CD4-positive, alpha-beta T cell treated with Interleukin-6 for 4 hours (primary cell): ENCODE measurements at places on chromosomes 6 and 20.
A peak's percentile ranks its signal among the peaks of the same experiment; 100 is the strongest.

GRCh38 chr6:111767752-111768430 is 105.4 kb downstream of the FYN start:
- peak; percentile 46 for DNase-seq

GRCh38 chr6:148736774-148737412 is 9.9 kb upstream of the UST start:
- no peak for DNase-seq

DNA sequence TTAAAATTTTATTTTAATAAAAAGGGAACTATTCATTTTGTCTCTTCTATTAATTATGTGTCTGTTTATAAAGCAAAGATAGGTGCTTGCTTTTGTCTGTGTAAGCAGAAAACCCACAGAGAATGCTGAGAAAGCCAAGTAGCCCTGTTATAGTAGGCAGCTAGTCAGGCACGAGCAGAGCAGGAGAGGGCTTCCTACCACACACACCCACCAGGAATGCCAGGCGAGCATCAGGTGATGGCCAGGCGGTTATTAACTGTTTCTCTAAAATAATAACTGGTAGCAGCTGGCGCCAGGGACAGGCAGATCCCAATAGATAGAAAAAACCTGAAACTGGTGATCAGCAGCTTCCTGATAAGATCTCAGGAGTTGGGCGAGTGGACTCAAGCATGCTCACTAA is 15.7 kb downstream of the C6orf15 start:
- DNase-seq = no peak

- DNase-seq = no peak
Observed at GRCh38 chr6:34559651-34560365, 3.7 kb upstream of the SPDEF start.

DNA sequence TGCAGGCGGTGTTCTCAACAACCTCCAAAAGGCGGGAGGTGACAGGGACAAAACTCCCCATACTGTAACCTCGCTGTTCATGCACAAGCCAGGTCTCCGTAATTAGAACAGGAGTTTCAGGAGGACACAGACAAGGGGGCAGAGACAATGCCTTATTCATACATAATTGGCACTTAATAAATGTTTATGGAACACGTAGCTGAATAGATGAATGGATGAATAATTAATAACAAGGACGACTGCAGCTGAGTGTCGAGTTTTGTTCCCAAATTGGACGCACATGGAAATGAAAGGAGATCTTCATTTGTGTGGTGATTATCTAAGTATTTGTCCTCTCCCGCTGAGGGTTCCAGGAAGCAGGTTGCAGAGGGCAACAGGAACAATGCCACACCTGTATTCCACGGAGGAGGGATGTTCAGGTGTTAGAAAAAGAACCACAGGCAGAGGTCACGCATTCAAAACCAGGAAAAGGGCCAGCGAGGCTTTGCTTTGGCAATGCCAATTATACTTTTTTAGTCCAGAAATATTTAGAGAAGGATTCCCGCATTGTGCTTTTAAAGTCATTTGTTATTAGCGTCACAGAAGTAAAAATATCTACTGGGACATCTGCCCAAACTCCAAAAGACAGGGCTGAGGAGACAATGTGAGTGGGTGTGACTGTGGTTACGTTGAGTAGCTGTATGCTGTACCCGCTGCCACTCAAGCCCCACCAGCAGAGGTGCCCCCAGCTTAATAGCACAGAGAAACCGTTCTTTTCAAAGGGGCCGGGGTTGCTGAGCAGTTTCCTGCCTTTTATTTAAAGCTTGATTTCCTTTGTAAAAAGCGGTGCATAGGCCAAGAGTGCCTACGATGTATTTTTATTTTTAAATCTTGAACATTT is 123.3 kb downstream of the PXDC1 start:
- DNase-seq = no peak

DNA sequence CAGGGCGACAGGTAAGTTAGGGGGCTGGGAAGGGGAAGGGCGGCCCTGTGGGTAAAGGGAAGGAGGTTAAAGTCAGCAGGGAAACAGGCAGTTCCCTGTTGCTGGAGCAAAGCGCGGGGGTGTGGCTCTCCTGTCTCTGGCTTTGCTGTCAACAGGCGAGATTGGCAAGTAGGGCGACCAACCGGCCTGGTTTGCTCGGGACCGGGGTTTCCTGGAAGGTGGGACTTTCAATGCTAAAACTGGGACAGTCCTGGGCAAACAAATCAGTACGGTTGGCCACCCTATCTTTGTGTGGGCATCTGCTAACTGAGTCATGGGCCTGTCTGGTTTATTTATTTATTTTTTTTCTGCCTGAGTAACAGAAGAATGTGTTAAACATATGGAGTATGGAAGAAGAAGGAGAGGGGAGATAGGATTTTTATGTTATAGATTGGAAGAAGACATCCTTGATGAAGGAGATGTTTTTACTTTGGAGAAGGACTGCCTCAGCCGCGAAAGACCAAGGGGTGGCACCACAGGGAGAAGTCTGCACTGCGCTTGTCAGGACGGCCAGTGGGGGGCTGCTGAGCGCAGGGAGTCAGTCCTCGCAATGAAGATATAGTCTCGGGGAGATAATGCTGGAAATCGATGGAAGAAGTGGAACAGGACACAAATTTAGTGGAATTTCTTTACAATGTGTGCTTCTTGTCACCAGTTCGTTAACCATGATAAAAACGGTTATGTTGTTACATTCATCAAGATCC is 43.4 kb upstream of the ESR1 start:
- peak; percentile 45 for DNase-seq

GRCh38 chr20:54636575-54636974 is 161.2 kb downstream of the DOK5 start:
- DNase-seq = no peak

DNA sequence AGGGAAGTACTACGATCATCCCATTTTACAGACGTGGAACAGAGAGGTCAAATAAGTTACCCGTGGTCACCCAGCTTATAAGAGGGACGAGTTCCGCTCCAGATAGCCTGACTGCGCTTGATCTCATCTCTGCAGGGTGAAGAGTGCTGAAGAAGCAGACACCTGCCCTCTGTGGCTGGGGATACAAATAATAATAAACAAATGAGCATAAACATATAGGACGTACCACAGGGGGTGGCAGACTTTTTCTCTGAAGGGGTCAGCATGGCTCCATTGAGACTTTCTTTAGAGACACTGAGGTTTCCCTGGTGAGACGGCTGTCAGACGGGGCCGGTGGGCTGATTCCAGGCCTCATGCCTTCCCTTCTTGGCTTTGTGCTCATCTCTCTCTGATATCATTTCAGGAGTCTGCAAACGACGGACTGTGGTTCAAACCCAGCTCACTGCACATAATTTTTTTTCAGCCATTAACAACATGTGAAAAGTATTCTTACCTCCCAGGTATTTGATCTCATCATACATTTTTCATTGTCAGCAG is 47.1 kb downstream of the IRF4 start:
- no peak for DNase-seq

- no peak for DNase-seq
Observed at GRCh38 chr6:66032626-66033025, 325.6 kb upstream of the EYS start.

DNA sequence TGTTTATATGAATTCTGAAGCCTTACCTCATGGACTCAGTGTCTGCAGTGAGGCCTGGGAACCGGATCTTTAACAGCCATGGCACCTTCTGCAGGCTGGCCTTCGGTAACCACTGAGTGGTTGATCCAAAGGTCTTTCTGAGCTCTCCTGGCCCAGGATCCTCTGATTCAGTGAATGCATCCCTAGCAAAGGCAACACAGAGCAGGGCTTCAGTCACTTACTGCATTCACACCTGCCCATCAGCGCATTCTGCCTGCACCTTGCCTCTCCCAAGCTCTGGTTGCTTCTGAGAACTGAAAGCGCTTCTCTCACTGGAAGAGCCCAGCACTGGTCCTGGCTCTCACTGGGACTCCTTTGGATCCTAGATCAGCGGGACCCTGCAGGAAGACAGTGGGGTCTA is 8.4 kb upstream of the CST9 start:
- no peak for DNase-seq

DNA sequence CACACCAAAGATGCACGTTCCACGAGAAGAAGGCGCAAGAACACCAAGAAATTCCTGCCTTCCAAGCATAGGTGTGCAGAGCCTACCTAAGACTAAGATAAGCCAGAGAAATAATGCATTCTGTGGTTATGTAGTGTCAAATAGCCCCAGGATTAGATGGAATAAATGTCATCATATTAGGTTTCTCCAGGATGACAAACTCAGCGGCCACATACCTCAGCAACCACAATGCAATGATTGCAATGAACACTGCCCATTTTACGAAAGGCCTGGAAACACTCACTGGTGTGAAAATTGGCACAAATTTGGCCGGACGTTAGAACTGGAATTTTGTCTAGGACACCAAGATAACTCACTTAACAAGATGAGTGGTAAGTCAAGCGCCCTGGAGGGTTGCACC is 129.7 kb downstream of the SLC22A3 start:
- no peak for DNase-seq

DNA sequence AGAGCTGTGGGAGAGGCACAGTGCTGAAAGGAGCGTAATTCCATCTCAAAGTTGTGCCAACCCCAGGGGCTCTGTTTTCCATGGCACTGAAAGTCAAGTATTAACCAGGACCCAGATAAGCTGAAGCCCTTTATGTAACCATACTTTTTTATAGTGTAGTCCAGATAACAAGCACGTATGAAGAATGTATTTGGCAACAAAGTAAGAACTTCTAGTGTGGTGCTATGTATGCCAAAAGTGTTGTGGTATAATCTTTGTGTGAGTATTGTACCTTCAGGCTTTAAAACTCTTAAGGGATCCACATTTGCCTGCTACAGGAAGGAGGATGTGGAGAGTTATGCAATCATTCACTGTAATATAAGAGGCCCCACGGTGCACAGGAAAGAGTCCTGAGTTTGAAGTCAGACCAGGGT is 129.4 kb downstream of the IBTK start:
- DNase-seq = no peak

GRCh38 chr6:27296106-27296783 is 15.8 kb downstream of the POM121L2 start:
- DNase-seq = no peak

GRCh38 chr6:21850691-21851090 is 257.1 kb downstream of the SOX4 start:
- DNase-seq = no peak

GRCh38 chr20:51434580-51435247 is 107.8 kb downstream of the NFATC2 start:
- no peak for DNase-seq

DNA sequence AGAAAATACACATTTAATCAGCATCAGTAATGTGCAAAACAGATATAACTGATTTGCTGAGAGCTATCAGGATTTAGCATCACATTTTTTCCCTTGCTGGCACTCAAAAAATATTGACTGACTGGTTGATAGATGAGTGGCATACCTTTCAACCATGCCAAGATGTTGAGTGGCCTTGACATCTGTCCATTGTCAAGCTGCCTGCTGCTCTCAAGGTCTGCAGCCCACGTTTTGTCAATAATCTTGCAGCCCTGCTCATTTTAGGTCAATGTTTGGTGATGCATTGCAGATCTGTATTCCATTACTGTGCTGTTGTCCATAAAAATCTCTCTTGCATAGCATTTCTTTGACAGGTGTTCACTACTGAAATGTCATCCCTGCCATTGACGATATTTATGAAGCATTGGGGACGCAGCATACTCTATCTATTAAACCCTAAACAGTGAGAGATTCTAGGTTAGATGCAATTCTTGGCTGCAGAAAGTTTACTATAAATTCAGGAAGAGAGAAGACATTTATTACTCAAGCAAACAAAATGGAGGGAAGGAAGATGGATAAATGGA is 111.6 kb downstream of the BFSP1 start:
- no peak for DNase-seq

GRCh38 chr6:21447987-21448386 is 145.6 kb upstream of the SOX4 start:
- DNase-seq = no peak

GRCh38 chr6:139544701-139545057 is 170.2 kb upstream of the CITED2 start:
- DNase-seq = no peak

- DNase-seq = no peak
Observed at GRCh38 chr6:81995548-81996289, 243.2 kb upstream of the TENT5A start.

DNA sequence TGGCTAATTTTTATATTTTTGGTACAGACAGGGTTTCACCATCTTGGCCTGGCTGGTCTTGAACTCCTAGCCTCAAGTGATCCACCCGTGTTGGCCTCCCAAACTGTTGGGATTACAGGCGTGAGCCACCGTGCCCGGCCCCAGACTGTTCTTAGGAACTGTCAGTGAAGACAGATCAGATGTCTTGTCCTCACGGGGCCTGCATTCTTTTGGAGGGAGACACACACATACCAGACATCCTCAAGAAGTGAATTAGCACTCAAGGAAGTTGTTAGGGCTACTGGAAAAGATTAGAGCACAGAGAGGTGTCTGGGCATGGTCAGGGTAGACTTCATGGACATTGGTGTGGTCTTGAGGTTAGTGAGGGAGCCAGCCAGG is 10.3 kb upstream of the LPIN3 start:
- DNase-seq = no peak

- DNase-seq = no peak
Observed at GRCh38 chr6:168130697-168131371, 51.8 kb upstream of the FRMD1 start.

- no peak for DNase-seq
Observed at GRCh38 chr6:47529734-47530133, 52.1 kb downstream of the CD2AP start.

- no peak for DNase-seq
Observed at GRCh38 chr6:66226109-66226508, 519.1 kb upstream of the EYS start.

DNA sequence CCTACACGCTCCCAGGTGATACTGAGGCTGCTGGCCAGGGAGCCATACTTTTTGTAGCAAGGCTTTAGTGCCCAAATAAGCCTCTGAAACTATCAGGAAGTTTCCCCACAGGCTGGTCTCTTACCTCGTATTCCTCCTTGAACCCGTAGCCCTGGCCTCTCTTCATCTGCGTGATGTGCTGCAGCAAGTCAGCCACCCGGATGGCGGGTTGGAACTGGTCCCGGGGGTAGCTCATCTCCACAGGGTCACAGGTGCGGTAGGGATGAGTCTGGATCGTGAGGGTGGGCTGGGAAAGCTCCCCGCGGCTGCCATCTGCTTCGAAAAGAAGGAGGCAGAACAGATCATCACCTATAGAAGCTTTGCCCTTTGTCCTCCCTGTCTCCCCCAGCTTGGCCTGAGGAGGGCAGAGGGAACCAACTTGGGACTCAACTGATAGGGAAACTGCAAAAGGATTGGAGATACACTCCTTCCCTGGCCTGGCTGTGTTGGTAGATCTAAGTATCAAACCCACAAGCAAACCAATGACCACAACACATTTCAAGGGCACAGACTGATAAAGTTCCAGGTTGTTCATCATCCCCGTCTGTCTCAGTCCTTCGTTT is 543.2 kb upstream of the CHD6 start:
- no peak for DNase-seq

DNA sequence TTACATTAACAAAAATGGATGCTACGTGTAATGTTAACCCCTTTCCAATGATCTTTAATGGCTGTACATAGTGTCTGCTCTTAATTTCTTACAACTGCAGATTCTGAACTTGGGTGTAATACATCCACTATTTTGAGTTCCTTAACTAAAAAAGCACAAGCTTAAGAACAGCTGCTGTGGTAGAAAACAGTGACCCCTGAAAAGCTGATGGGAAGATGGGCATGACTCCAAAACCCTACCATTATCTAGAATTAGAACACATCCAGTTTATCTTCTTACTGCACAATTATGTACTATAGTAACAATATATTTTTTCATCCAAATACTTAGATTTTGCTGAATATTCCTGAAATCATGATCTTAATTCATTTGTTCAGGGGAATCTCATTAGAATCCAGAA is 49.3 kb downstream of the LYRM4 start:
- DNase-seq = no peak
